GM04504 (cell line): ENCODE measurements at places on chromosomes 2 and 18.

- no peak for DNase-seq
Measured at GRCh38 chr2:237673130-237674001, 46.0 kb downstream of the LRRFIP1 start.

DNA sequence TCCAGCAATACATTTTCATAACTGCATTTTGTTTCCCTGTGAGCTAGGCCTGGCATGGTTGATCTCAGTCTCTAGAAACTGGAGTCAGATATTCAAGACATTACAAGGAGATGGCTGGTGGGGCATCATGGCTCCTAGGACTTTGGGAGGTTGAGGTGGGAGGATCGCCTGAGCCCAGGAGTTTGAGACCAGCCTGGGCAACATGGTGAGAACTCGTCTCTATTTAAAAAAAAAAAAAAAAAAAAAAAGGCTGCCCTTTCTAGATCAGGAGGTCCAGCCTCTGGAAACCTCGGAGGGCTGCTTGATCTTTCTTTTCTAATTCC, 362 bp upstream of the VAMP8 start:
- no peak for DNase-seq

DNA sequence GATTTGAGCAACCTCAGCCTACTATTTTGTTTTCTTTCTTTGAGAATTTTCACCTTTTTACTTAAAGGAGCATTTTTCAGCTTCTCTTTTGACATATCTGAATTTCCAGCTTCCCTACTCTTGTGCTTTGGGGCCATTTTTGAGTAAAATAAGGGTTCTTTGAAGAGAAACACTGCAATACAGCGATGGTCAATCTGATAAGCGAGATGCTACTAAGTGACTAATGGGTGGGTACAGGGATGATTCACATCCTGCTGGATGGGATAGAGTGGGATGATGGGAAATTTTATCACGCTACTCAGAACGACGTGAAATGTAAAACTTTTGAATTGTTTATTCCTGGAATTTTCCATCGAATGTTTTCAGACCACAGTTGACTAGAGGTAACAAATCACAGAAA, 211.5 kb downstream of the TMEM247 start:
- no peak for DNase-seq

DNA sequence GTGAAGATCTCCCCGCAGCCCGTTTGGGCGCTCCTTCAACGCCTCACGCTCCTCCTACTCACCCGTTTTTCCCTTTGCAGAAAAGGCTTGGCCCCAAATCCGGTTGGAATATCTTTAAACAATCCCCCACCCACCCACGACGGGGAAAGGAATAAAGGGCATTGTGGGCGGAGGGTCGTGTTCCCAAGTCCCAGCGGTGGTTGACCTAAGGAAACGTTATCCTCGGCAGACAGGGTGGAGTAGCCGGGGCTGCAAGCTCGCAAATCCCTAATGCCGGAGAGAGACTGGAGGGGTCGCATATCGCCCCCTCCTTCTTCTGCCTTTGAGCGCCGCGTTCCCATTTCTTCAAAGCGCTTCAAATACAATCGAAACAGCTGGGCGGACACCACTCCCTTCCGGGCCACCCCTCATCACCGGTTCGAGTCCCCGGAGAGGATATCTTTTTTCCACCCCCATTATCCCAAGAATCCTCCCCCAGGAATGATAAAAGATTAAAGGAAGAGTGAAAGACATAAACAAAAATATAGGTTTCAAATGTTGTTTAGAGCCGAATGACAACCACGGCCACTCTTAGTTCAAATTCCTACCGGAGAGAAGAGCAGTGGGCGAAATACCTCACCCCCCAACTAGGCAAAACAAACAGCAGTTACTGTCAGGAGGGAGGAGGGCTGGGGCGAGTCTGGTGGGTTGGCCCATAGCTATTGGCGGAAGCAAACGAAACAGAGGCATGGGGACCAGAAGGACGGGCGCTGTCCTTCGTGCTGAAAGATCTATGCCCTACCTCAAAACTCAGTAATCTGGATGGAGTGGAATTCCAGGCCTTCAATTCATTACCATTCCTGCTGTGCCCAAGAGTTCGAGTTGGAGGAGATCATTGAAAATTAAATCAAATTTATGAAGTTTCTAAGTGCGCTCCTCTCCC, 2.8 kb upstream of the GAD1 start:
- no peak for DNase-seq

GRCh38 chr2:126496493-126496892, 159.5 kb upstream of the GYPC start:
- no peak for DNase-seq

GRCh38 chr2:140539242-140539875, 1591.5 kb downstream of the LRP1B start:
- no peak for DNase-seq

DNA sequence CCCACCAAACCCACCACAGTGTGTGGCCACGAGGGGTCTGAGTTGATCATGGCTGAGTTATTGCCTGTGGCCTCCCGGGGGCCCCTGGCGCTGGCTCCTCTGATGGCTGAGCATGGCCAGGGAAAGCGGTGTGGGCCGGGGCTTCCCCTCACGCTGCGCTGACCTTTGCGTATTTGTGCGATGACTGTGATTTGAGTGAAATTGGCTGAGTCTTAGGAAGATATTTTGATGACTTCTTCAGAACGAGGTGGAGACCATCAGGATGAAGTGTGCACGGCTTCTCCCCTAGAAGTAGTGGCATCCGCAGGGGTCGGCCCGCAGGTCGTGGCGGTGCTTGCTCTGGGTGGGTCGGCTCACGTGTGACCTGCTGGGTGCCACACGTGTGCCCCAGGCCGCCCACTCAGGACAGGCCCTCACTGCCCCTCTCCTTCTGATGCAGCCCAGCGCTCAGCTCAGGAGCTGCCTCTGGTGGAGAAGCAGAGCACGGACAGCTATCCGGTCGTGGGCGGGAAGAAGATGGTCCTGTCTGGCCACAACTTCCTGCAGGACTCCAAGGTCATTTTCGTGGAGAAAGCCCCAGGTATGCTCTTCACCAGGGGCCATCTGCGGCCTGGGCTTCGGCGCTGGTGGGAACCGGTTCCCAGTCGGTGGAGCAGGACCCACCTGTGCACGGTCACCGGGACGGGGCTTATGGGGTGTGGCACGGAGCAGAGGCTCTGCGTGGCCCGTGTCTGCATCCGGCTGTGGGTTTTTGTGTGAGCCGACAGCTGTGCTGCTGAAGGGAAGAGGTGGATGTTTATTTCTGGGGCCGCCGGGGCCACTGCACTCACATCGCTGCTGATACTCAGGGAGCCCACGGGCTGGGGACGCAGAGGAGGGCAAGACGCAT, 55.8 kb downstream of the NFATC1 start:
- DNase-seq = no peak

DNA sequence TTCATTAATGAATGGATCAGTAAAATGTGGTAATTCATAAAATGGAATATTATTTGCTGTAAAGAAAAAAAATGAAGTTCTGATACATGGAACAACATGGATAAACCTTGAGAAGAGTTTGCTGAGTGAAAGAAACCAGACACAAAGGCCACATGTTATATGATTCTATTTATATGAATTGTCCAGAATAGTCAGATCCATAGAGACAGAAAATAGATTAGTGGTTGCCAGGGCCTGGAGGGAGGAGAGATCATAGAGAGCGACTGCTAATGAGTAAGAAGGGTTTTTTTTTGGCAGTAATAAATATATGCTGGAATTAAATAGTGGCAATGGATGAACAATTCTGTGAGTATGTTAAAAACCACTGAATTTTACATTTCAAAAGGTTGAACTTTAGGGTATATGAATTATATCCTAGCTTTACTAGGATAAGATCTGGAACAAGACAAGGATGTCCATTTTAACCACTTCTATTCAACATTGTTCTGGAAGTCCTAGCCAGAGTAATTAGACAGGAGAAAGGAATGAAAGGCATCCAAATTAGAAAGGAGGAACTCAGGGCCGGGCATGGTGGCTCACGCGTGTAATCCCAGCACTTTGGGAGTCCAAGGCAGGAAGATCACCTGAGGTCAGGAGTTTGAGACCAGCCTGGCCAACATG, 48.8 kb downstream of the MAPRE2 start:
- DNase-seq = no peak

GRCh38 chr2:173589604-173590275, 235.1 kb downstream of the CDCA7 start:
- DNase-seq = no peak

GRCh38 chr2:1299043-1299442, 114.2 kb upstream of the TPO start:
- no peak for DNase-seq

GRCh38 chr2:67851956-67852824, 210.6 kb downstream of the C1D start:
- DNase-seq = no peak

DNA sequence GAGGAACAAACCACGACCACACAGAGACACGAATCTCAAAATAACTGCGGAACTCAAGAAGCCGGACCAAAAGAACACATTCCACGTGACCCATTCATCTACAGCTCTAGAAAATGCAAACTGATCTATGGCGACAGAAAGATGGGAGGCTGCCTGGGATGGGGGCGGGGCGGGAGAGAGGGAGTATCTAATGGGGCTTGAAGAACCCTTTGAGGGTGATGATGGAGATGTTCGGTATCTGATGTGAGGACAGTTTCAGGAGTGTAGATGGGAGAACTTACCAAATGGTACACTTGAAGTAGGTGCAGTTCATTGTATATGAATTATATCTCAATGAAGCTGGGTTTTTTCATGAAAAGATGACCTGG, 34.6 kb upstream of the KLF11 start:
- DNase-seq = no peak

DNA sequence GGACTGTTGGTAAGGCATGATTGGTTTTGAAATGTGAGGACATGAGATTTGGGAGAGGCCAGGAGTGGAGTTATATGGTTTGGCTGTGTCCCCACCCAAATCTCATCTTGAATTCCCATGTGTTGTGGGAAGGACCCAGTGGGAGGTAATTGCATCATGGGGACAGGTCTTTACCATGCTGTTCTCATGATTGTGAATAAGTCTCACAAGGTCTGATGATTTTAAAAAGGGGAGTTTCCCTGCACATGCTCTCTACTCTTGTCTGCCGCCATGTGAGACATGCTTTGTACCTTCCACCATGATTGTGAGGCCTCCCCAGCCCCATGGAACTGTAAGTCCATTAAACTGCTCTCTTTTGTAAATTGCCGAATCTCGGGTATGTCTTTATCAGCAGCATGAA, 5.4 kb downstream of the CMPK2 start:
- DNase-seq = no peak

DNA sequence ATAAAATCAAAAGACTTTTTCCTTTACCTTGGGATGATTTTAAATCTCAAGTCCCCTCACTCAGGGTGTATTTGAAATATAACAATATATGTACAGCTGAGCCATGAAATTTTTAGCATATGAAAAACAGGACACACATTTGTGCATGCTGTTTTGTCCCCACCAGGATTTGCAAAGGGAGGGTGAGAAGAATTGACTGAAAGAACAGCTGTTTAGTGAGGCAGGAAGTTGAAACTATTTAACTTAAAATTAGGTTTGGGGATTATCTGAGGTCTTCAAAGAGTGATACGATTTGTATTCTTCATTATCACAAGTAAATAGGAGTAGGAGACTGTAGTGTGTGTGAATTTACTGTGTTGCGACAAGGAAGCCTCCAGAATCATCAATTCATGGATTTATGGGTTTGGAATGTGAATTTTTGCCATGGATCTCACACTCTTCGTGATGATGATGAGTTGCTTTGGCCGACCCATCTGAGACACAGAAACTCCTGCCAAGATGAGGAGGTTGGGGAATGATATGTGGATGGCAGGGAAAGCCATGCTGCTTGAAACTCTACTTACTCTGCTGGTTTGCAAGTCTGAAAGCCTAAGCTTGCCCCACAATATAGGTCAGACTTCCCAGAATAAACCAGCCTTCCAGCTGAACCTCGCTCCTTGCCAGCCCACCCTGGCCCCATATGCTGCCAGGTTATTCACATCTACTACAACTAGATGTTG, 31.0 kb upstream of the SPATS2L start:
- no peak for DNase-seq

DNA sequence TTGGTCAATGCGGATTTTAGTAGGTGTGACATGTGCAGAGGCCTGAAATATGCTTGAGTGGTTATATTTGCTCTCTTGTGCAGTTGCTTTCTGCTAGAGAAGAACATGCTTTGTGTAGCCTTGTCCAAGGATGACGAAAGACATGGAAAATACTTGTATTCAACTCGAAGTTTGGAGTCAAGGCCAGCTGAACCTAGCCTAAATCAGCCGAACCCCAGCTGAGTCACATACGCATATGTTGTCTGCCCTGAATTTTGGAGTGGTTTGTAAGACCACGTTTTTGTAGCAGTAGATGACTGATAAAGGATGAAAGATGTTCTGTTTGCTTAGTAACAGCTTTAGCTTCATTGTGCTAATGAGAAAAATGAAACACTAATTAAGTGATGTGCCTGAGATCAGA, 22.5 kb upstream of the SPAG16 start:
- no peak for DNase-seq

DNA sequence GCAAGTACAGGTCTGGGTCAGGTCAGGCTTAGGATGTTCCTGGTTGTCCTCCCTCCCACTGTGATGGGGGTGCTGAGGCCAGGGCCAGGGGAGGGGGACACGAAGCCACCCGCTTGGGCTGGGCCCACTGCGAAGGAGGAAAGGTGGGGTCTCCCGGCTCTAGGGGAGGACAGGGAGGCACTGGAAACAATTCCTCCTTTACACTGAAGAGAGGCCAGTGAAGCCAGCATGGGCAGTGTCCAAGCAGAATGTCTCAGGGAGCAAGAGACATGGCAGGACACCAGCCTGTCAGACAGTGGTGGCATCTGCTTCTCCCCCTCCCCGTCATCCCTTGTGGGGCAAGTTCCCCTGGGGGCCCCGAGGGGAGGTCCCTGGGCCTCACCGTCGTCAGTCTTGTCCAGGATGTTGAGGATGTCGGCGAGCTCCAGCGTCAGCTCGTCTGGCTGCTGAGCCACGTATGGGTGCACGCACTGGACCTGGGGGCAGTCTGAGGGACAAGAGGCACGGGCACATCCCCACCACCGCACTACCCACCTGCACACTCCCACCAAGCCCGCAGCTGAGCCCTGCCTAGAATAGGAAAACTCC, 10.8 kb downstream of the SNORC start:
- DNase-seq = no peak

- no peak for DNase-seq
Measured at GRCh38 chr18:70981400-70982140, 692.7 kb downstream of the SOCS6 start.

DNA sequence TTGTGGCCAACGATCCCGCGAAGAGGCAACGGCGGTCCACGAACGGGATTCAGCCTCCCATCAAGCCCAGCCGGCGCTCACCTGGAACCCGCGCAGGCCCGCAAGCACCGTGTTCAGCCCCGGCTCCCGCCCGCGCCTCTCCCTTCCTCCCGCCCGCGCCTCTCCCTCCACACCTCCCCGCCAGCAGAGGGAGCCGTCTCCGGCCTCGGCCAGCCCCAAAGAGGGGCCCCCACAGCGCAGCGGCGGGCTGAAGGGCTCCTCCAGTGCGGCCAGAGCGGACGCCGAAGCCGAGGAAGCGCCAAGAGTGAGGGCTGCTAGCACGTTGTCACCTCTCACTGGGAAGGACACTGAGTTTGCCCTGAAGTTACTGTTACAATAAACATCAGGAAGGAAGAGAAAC, 55.3 kb upstream of the LAPTM4A start:
- no peak for DNase-seq

GRCh38 chr2:221143231-221143630, 428.9 kb downstream of the EPHA4 start:
- no peak for DNase-seq
